ENCODE measurements at places on chromosomes 13 and 19.

DNA sequence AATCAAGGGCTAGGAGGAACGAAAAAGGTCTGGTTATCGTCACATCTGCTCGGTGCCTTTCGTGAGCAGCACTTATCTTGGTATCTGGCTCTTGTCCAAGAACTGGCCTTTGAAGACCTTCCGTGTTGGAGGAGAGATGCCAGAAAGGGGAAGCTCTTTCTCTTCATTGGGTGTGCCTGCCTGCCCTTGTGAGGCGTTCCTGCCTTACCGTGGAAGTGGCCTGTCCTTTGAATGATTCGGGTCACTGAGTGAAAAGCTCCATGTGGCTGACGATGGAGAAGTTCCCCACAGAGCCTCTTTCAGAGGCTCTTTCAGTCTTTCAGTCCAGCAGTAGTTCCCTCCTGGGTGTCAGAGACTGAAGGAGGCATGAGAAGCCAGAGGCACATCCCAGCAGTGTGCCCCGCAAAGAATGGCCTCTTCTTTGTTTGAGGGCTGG lies 121.5 kb upstream of the SLC10A2 start:
- no peak for DNase-seq

DNA sequence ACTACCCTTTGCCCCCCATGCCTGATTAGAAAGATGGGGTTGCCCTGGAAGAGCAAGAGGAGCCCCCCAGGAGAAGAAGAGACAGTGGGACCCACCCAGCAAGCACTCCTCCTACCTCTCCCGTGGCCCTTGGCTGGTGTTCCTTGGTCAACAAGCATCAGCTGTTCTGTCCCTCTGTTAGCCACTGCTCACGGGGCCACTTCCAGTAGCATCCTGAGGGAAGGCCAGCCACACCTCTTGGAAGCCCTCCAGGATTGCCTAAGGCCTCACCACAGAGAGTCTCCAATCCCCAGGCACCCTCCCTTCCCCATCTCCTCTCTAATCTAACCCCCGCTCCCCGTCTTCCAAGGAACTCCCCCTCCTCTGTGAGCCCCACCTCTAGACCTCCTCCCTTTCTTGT lies 15.1 kb upstream of the DPP9 start:
- no peak for DNase-seq

DNA sequence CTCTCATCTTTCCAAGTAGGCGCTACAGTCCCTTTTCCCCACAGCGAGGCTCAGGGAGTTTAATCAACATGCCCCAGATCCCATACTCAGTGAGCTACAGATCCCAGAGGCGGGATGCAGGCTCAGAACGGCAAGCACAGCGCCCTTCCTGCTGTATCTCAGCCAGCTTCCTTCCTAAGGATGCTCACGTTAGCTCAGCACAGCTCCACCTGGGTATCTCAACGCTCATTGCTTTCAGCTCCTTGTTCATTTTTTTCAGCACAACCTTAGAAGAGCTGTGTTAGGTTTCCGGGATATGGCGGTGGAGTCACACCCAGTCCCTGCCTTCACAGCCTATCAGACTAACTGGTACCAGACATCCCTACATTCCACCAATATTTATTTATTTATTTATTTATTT lies 3.1 kb upstream of the MEGF8 start:
- no peak for DNase-seq

GRCh38 chr13:87052731-87053130 lies 618.4 kb upstream of the SLITRK5 start:
- no peak for DNase-seq

DNA sequence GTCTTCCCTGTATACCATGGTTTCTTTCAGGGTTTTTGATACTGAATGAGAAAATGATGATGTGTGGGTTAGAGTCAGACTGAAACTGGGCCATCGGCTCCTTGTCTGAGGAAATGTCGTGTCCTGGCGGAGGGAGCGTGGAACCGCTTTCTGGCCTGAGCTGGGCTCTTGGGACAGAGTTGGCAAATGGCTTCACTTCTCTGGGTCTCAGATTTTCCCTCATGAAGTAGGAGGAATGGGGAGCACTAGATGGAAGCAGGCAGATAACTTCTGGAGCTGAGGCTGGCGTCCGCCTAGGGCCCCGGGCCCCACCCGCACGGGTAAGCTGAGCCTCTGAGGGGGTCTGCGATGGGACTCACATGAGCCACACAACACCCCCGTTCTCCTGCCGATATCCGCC lies 133.3 kb upstream of the WASF3 start:
- DNase-seq = no peak

- DNase-seq = no peak
These were observed 7.8 kb upstream of the CDK8 start for GRCh38 chr13:26246154-26246553.

GRCh38 chr19:5031231-5032100 lies 62.6 kb downstream of the KDM4B start:
- DNase-seq = peak; percentile 79

- peak; percentile 25 for DNase-seq
These were observed at the start of gene TSHZ3 for GRCh38 chr19:31349160-31349881. Gene TSHZ3 (minus strand): TSS chr19:31349436. CDS start chr19:31349219, 217 bp downstream.

GRCh38 chr19:42075364-42075615 lies 676 bp upstream of the ZNF574 start:
- DNase-seq = no peak

DNA sequence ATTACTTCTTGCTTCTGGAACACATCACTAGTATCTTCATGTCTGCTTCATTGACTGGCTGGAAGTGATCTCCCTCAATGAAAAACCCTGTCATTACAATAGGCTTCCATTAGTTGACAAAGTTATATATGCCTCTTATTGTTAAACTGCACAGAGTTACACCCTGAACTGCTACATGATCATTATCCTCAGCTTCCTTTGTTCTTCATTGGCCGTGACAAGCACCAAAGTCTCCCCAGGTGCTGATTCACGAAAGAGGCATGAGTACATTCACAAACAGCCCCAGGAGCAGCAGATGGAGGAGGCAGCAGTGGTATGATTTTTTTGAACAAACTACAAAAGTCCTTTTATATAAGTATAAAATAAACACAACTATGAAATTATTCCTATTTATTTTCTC lies 51.4 kb downstream of the VWA8 start:
- no peak for DNase-seq
